ENCODE measurements at places on chromosomes 7 and 10.
A peak's percentile ranks its signal among the peaks of the same experiment; 100 is the strongest.

DNA sequence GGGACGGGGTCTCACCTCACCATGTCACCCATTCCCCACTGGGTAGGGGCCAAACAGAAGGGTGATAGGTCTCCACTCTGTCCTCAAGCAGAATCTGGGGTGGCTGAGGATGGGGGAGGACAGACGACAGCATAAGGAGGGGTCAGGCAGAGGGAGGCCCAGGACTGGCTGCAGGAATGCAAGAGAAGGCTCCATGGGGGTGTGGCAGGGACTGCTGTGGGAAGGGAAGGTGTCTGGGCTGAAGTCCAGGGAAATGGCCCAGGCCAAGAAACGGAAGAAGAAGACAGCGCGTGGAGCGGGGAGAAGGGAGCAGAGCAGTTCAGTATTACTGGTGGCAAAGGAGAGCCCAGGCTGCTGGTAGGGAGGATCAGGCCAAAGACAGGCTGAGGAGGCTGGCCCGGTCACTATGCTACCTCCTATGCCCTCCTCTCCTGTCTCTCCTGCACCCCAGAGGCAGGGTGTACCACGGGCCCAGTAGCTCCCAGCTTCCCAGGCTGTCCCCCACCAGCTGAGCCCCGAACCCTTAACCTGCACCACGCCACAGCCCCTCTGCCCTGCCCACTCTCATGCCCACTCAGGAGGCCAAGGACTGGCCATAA lies 60.9 kb downstream of the GRB10 start:
- DNase-seq = no peak

- peak; percentile 73 for DNase-seq
Observed at GRCh38 chr7:116138202-116138801, 72.0 kb upstream of the TES start.

GRCh38 chr7:138349841-138350700 lies 110.0 kb upstream of the TRIM24 start:
- no peak for DNase-seq

DNA sequence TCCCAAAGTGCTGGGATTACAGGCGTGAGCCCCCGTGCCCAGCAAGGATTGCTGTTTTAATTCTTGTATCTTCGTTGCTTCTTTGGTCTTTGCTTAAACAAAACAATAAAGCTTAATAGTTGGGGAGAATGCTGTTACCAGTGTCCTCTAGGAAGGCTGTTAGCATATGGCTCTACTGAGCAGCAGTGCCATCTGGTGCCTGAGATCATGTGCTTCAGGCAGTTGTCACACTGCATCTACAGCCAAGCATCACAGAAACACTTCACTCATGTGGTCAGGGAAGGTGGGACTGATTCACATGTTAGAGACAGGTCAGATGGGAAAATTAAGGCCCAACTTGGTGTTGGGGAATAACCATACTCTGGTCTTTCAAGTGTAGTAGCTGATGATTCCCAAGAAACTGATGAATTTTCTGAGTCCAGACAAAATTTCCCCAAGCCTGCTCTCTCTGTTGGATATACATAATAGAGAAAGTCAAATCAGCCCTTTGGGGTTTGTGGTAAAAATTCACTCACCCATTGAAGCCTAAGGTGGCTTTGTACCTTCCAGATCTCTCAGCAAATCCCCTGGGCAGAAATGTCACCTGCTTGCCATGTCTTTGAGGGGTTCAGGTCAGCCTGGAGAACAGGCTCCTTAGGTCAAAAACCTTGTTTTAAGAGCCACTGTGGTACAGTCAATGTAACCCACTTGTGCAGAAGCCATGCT lies 28.4 kb downstream of the UBE2D4 start:
- peak; percentile 53 for DNase-seq

GRCh38 chr10:35040760-35041501 lies 49.2 kb downstream of the CUL2 start:
- DNase-seq = no peak

DNA sequence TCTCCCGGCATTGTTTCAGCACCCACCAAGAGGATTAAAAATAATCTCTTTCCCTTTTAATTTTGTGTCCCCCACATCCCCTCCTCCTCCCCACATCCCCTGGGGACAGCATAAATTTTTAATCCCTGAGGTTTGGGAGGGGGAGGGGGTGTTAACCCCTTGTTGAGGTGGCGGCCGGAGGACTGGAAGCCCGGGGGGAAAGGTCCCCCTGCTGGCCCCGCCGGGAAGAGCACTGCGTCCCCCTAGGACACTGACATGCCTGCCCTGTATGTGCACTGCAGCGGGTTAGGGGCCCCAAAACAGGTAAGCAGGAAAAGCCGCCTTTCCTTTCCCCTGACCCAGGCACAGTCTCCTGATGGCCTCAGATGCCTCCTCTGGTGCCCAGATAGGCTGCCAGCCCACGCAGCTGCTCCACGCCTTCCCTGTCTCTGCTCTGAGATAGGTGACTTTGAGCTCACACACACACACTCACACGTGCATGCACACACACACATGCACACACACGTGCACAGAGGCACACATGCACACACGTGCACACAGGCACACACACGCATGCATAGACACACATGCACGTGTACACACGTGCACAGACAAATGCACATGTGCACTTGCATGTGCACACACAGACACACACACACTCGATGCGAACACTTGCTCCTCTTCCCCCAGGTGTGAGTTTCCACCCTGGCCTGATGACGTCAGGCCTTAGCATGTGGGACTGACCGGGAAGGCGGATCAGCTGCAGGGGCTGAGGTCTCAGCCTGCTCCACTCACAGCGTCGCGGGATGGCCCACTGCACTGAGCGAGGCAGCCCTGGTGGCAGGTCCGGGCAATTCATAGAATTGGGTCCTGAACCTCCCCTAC lies 12.3 kb downstream of the CNPY1 start:
- peak; percentile 37 for DNase-seq

DNA sequence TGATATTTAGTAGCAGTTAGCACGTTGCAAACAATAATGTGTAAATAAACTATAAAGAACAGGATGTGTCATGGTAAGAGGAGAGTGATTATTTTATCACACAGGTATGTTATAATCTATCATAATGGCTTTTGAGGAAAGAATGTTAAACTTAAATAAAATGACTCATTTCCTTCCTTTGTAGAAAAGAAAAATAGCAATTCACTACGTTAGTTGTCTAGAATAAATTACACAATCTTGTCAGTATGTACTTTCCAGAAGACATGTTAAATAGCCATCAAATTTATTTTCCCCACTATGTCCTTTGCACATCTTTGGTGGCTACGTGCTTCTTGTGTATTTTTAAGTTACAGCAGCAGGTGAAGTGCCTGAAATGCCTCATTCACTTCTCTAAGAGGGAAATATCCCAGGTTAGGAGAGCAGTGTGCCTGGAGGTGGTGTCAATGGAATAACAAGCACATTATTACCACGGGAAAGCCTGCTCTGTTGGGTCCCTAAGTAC lies 133.8 kb downstream of the SEMA3A start:
- no peak for DNase-seq

DNA sequence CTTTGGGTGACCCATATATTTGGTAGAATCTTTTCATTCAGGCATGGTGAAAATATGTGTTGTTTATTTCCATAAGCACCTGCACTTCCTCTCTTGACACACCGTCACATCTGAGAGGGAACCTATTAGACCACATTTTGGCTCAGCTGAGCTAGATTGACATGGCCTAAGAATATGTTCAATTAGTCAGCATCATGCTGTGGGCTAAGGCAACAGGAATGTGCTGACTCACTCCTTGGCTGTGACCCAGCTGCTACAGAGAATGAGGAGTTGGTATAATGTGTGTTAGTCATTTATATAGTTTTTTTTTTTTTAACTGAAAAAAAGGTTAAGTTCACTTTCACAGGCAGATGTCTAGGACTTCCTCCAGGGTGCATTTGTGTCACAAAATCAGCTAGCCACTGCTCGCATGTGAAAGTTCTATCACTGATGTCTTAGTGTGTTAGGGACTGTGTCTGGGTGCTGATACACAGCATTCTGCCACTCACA lies 180.6 kb downstream of the SEMA3E start:
- DNase-seq = peak; percentile 70

DNA sequence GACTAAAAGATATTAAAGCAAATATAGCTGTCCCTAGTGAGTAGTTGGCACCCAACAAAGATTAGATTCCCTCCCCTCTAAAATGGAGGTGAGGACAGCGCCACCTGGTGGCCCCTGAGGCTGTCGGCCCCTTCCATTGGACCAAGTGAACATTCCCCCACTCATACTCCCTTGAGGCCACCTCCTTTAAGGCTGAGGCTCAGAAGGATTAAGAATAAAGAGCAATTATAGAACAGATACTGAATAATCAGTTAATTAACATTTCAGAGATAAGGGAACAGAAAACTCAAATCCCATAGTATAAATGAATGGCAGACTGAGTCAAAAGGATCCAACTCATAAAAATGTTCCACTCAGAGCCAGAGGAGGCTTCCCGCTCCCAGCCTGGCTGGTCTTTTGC lies 130.4 kb upstream of the GHITM start:
- peak; percentile 44 for DNase-seq

- peak; percentile 43 for DNase-seq
Observed at GRCh38 chr10:110609605-110610004, 34.5 kb upstream of the RBM20 start.

GRCh38 chr10:22684699-22685098 lies 29.7 kb downstream of the PIP4K2A start:
- no peak for DNase-seq

DNA sequence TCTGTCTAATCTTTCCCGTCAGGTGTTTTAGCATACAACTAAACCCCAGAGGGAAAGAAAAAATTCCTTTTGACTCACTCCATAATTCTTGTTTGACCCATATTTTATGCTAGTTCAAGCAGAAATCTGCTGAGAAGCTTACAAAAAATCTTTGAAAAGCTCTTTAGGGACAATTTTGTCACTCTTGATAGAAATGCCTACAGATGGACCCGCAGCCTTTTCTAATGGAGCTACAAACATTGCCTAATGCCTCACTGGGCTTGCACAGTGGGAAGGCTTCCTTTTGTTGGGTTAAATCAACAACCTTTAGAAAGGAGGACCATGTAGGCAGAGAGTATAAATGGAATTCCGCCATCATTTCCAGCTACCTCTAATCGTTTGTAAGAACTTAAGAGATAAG lies 344.5 kb downstream of the PCLO start:
- no peak for DNase-seq

GRCh38 chr10:11165591-11166543 lies 148.2 kb downstream of the CELF2 start:
- peak; percentile 85 for DNase-seq

- no peak for DNase-seq
Observed at GRCh38 chr7:9842301-9842700, 1131.4 kb upstream of the PHF14 start.

DNA sequence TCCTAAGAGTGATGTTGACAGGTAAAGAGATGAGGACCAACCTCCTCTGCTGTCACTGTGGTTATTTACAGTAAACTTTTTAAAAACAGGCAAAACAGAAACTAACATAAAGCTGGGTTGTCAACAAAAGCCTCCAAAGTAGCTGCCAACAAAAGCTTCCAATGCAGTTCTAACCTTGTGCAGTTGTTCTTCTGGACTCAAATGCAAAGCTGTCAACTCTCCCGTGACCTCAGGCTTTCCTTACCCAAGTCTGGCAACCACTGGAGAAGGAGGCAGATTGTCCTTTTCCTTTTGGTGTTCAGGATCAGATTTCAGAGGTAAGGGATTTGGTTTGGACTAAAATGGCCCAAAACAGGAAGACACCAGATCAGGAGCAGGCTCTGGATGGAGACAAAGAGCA lies 63.1 kb downstream of the DLG5 start:
- DNase-seq = no peak

- no peak for DNase-seq
Observed at GRCh38 chr7:13560441-13560840, 429.0 kb downstream of the ETV1 start.

- DNase-seq = no peak
Observed at GRCh38 chr10:92102601-92103213, 179.1 kb downstream of the BTAF1 start.

GRCh38 chr10:83153714-83154113 lies 985.6 kb upstream of the GHITM start:
- no peak for DNase-seq

- no peak for DNase-seq
Observed at GRCh38 chr7:18474944-18475343, 20.6 kb upstream of the HDAC9 start.

DNA sequence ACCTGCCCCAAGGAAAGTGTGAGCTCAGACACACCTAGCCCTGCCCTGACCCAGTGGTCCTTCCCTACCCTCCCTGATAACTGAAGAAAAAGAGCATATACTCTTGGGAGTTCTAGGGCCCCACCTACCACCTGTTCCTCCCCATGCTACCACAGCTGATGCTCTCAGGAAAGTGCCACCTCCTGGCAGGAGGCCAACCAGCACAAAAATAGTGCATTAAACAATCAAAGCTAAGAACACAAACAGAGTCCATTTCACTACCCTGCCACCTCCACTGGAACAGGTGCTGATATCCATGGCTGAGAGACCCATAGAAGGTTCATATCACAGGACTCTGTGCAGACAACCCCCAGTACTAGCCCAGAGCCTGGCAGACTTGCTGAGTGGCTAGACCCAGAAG lies 288.6 kb upstream of the PHF14 start:
- DNase-seq = no peak

DNA sequence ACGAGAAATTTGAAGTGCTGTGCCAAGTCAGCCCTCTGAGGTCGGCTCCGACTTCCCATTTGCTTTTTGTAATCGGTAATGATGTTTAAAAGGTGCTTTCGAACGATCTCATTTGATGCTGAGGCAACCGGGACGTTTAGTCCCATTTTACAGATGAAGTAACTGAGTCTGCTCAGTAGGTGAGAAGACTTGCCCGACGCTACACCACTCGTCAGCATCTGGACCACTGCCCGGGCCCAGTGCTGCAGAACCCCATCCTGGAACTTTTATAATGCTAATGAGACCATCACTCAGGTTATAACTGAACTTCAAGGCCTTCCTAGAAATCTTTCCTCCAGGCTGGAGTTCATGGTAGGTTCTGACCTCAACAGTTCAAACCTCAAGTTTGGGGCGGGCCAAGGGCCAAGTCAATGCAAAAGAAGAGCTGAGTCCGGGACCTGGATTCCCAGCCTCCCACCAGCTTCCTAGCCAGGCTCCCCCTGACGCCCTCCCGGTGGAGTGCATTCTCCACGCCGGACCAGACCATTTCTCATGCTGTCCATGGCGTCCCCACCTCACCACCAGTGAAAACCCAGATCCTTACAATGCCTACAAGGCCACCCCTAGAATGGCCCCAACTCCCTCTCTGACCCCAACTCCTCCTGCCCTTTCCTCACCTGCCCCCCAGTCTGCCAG lies 699 bp upstream of the PDLIM1 start:
- DNase-seq = no peak

GRCh38 chr7:46996972-46997371 lies 584.9 kb downstream of the TNS3 start:
- DNase-seq = no peak

All from KBM-7 (cell line).